ENCODE measurements at places on chromosomes 11 and 22. TPM values are rescaled to one million over a fixed set of nuclear protein-coding genes. Genes with fewer than 3 reads are reported as not detected.

SNX32 gene
- not detected for total RNA-seq

INPP5J gene
- total RNA-seq: 0.53 TPM

SERPINH1 gene
- 94.3 TPM for total RNA-seq

PVALB gene
- total RNA-seq: not detected

KRTAP5-1 gene
- total RNA-seq: not detected

MFNG gene
- 2.5 TPM for total RNA-seq

PRG2 gene
- total RNA-seq: not detected

TNNT3 gene
- 0.14 TPM for total RNA-seq

CHRDL2 gene
- 2.9 TPM for total RNA-seq

DRAP1 gene
- 183 TPM for total RNA-seq

TLCD5 gene
- 6.8 TPM for total RNA-seq

IGF2 gene
- total RNA-seq: 3.5 TPM

BRSK2 gene
- total RNA-seq: 6.2 TPM

KCTD17 gene
- total RNA-seq: 27.4 TPM

OR4S2 gene
- not detected for total RNA-seq

IFITM5 gene
- total RNA-seq: not detected

OR5A1 gene
- not detected for total RNA-seq

PHOX2A gene
- not detected for total RNA-seq

YDJC gene
- 53.7 TPM for total RNA-seq

NCR3LG1 gene
- total RNA-seq: 2.6 TPM

DRICH1 gene
- 0.36 TPM for total RNA-seq

ATL3 gene
- total RNA-seq: 34.0 TPM

MAJIN gene
- total RNA-seq: not detected

MUC5AC gene
- total RNA-seq: 1.5 TPM

MN1 gene
- total RNA-seq: 3.4 TPM

DEFB131B gene
- total RNA-seq: not detected

DNAJB7 gene
- not detected for total RNA-seq

LYVE1 gene
- 0.84 TPM for total RNA-seq

INS gene
- total RNA-seq: not detected

EXT2 gene
- 58.6 TPM for total RNA-seq

TEF gene
- 1.3 TPM for total RNA-seq

UCP3 gene
- total RNA-seq: 1.2 TPM

OR2AG2 gene
- total RNA-seq: not detected

KRTAP5-9 gene
- not detected for total RNA-seq

MAP6 gene
- 1.8 TPM for total RNA-seq

GALNT18 gene
- 27.3 TPM for total RNA-seq

HYLS1 gene
- 13.6 TPM for total RNA-seq

POU2F3 gene
- not detected for total RNA-seq

APOA1 gene
- not detected for total RNA-seq

KCNJ11 gene
- total RNA-seq: 1.3 TPM

PKDREJ gene
- total RNA-seq: not detected

RASGRP2 gene
- 1.1 TPM for total RNA-seq

All from A549 treated with GW870086 at 1 μM for 4 hours (cell line).